ENCODE measurements at places on chromosomes 3 and 15.

GRCh38 chr15:89496155-89497098 is at the start of gene RHCG:
Gene RHCG (minus strand): TSS chr15:89496583. CDS start chr15:89496544, 39 bp downstream.
- DNase-seq: no peak

DNA sequence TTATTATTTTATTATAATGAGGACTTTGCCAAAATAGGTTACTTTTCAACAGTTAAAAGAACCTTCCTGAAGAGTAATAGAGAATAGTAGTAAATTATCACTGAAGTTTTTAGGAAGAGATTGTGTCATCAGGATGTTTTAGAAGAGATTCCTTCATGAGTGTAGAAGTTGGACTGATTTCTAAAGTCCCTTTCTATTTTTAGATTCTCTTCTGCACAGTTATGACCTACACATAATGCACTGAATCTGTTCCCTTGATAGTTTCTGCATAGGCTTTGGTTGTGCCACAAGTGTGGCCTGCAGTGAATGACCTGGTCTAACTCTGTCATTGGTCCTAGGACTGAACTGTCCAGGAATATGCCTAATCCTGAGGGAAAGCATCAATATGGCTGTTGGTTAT is 23.9 kb downstream of the SLC35A5 start:
- no peak for DNase-seq

DNA sequence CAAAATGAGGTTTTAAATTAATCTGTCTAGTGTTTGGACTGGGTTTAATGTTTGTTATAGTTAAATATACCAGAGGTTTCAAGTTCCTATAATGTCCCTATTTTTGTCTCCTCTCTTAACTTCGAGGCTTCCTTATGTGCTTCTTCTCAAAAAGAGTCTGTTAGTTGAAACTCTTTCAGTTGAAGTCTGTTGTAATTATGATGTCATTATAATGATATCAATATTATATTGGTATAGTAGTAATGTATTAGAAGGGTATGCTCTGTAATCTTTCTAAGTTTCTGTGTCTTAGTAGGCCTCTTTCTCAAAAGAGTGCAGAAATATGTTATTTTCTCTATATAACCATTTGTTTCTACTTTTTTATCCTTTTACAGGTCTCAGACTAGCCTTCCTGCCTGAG is 1148.0 kb downstream of the NSUN3 start:
- DNase-seq: no peak

DNA sequence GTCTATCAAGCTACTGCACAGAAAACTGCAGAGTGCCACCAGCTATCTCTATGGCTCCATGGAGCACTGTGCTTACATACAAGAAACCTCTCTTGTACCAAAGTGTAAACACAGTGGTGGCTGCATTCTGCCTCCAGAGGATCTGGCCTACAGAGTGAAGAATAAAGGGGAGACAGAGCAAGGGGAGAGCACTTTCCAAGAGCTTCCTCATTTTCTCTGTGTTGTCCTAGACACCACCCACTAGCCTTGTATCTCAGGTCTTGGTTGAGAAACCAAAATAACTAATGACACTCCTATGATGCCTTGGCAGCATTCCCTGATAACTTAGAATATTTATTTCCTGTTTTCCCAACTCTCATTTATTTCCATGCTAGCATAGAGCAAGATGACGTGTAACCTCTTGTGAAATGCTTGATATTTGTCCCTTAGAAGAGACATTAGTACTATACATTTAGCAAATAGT is 56.9 kb upstream of the PHLDB2 start:
- DNase-seq: no peak

DNA sequence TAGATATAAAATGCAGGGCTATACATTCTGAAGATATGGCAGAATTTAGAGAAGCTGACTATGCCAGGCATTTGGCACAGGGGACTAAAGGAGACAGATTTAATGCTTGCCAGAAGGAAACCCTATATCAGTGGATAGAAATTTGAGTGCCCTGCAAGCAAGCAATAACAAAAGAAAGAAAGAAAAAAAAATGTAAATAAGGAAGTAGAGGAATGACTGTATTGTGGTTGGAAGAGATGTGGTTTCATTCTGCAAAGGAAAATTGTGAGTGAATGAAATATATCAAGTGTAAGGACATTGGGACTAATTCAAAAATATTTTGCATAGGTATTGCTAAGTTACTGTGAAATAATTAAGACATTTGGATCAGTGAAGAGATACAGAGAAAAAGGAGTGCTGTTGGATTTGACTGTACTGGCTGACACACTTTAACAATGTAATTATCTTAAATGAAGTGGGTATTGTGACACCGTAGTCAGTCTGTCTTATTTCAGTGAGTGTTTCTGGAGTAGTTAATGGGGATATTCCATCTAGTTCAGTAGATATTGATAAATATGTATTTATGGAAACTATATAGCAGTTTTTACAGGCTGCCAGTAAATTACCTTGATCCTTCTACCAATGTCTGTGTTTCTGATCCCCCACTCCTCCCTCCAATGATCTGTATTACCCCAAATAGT is 418.2 kb downstream of the CNTN4 start:
- DNase-seq: no peak

- no peak for DNase-seq
Measured at GRCh38 chr3:69292185-69292584, 93.7 kb downstream of the FRMD4B start.

GRCh38 chr3:9097495-9097894 is 134.2 kb upstream of the RAD18 start:
- DNase-seq: peak; percentile 40

DNA sequence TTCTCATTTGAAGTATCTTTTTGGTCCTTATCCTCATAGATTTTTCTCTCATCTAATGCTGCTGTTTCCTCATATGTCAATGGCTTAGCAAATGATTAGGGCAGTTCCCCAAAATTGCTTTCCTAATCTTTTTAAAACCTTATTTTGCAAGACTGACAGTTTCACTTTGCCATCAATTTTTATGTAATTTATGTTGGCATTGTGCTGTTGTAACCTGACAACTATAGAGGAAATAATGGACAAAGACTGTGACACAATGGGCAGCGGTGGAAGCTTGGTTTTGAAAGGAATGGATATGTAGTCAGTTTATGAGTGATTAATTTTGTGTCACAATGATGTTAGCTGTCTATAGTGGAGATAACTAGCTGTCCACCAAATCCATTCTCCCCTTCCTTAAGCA is 10.6 kb upstream of the SH3BP5 start:
- no peak for DNase-seq

GRCh38 chr3:27666272-27666671 is 55.9 kb downstream of the EOMES start:
- DNase-seq: no peak

- DNase-seq: no peak
Measured at GRCh38 chr3:151919030-151919328, 45.5 kb downstream of the SUCNR1 start.

DNA sequence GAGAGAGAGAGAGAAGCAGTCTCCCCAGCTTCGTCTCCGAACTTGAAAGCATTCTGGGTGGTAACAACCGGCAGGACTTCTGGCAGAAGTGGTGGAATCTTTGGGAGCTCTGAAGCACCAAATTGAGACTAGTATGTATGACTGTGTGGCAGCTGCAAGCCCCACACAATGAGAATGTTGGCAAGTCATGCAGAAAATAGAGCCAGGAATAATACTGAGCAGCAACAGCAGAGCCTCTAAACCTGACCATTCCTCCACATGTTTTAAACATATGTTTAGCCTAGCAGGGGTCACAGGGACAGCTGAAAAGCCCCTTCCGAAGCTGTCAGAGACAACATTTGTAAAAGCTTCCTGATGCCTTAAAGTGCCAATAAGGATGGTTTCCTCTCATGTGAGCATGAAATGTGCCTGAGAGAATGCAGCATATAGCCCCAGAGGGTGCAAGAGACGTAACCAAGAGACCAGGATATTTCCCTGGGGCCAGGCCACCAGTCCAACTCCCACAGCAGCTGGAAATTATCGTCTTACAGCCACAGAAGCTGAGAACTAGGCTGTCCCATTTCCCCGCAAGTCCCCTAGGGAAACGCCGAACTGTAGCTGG is 178.6 kb upstream of the CCDC54 start:
- peak; percentile 77 for DNase-seq

DNA sequence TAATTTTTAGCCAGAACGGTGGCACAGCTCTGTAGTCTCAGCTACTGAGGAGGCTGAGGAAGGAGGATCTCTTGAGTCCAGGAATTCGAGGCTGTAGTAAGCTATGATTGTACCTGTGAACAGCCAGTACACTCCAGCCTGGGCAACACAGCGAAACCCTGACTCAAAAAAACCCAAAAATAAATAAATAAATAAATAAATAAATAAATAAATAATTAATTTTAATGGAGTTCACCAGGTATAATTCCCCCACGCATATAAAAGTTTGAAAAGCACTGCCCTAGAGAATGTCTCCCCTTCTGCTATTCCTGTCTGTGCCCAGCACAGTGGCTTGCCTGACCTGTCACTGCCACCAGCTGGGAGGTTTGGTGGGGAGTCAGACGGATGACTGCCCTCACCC is 4.2 kb upstream of the RLBP1 start:
- DNase-seq: no peak

GRCh38 chr3:16841904-16842271 is 42.9 kb upstream of the PLCL2 start:
- DNase-seq: peak; percentile 46

DNA sequence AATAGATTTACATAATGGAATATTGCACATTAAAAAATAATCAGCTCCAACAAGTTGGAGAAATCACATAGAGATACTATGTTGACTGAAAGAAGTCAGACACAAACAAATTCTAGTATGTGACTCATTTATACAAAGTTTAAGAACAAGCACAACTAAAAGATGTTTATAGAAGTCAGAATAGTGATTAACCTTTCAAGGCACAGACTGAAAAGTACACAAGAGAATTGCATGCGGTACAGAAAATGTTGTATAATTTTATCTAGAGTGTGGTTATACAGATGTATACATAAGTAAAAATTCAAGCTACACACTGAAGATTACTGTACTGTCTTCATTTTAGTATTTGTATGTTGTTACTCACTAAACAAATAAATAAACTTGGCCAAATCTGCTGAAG is 19.3 kb upstream of the ATOSA start:
- DNase-seq: no peak

DNA sequence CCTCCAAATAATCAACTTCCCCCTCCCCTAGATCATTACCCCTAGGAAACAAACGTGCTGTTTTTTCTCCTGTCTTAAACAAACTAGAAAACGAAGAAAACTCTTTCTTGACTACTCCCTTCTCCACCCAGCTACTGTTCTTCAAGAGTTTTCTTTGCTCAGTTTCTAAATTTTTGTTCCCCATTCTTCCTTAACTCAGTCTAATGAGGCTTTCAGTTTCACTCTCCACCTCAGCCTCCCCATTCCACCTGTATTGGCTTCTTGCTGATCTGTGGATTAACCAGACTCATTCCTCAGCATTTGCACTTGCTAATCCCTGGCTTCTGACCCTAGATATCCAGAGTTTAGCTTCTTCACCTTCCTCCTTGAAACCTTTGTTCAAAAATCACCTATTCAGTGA is 26.8 kb downstream of the SERPINI1 start:
- no peak for DNase-seq

DNA sequence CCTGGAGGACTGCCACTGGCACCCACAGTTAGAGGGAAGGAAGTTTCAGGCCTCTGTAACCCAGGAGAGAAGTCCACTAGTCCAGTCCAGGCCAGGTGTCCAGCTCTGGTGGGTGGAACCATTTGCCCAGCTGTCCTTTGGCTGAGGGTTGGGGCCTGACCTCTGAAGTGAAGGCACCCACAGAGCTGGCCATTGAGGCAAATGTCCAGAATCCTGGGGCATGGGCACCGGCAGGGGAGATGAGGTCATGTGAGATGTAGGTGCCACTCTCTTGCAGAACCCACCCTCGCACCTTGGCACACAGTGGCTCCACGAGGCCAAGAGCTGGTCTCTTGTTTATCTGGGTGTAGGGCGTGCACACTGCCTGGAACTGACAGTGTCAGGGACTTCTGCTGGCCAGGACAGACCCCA is 162.8 kb downstream of the SMAD6 start:
- DNase-seq: no peak

- no peak for DNase-seq
Measured at GRCh38 chr15:40754574-40754882, 526 bp downstream of the RMDN3 start.

- DNase-seq: peak; percentile 59
Measured at GRCh38 chr15:68599560-68600071, 20.8 kb downstream of the CORO2B start.

- DNase-seq: no peak
Measured at GRCh38 chr15:32119694-32120330, 89.5 kb downstream of the CHRNA7 start.

DNA sequence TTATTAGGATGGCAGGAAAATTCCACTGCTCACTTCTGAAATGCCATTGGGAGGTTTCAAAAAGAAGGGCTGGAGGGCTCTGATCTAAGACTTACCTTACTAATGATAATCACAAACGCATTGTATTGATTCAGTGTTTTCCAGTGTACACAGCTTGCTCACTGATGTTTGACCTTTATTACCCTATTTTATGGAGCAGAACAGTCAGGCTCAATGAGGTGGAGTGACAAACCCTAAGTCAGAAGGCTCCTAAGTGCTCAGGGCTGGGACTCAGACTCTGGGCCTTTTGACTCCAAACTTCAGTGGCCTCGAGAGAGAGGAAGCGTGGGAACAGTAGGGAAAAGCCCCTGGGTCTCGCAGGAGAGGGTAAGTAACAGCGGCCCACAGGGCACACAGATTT is 20.3 kb upstream of the RAD18 start:
- DNase-seq: no peak

DNA sequence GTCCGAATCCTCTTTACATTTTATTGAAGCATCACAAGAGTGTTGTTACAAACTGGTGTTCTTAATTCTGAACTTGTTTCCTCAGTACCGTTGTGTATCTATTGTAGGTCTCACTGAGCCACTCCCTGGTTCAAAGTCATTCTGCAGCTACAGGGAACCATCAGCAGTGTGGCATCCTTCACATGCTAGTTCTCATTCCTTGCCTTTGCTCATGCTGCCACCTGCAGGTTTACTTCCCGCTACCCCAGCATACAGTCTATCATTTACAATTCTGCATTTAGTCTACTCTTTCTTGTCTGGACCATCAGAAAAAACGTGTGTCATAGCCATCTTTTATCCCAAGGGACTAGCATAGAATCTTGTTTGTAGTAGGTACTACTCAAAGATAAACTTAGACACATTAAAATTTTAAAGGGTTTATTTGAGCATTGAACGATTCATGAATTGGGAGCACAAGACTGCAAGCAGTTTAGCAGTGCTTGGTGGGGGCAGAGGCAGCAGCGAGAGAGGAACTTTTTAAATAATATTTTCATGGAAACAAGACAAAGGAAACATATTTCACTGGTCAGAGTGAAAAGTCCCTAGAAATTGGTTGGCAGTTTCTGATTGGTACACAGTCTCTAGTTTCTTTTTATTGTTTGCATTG is 402.1 kb downstream of the CADM2 start:
- peak; percentile 94 for DNase-seq

GRCh38 chr15:83671603-83672002 is 17.7 kb downstream of the ADAMTSL3 start:
- no peak for DNase-seq

DNA sequence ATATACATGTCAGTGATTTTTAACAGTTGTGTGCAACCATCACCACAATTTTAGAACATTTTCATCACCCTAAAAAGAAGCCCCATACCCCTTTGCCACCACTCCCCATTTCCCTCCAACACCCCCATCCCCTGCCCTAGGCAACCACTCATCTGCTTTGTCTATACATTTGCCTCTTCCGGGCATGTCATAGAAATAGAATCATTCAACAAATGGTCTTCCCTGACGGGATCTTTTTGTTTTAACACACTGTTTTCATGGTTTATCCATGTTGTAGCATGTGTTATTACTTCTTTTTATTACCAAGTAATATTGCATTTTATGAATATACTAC is 4.0 kb downstream of the VILL start:
- no peak for DNase-seq

GRCh38 chr3:179796421-179796820 is 143.6 kb downstream of the USP13 start:
- no peak for DNase-seq

GRCh38 chr3:4196506-4197147 is 106.5 kb upstream of the SETMAR start:
- DNase-seq: no peak

Data from pons (tissue), 1 donor.